ENCODE measurements at places on chromosomes 2 and 18.

- DNase-seq: no peak
These were observed 453 bp downstream of the CABLES1 start for GRCh38 chr18:23135550-23136325.

GRCh38 chr2:148255929-148256328 lies 235.0 kb downstream of the MBD5 start:
- no peak for DNase-seq

GRCh38 chr2:206462240-206462854 lies 19.0 kb downstream of the ADAM23 start:
- DNase-seq: no peak

- no peak for DNase-seq
These were observed 65.4 kb downstream of the PID1 start for GRCh38 chr2:229205704-229206103.

- DNase-seq: no peak
These were observed 502 bp downstream of the TUBB6 start for GRCh38 chr18:12308386-12309100.

DNA sequence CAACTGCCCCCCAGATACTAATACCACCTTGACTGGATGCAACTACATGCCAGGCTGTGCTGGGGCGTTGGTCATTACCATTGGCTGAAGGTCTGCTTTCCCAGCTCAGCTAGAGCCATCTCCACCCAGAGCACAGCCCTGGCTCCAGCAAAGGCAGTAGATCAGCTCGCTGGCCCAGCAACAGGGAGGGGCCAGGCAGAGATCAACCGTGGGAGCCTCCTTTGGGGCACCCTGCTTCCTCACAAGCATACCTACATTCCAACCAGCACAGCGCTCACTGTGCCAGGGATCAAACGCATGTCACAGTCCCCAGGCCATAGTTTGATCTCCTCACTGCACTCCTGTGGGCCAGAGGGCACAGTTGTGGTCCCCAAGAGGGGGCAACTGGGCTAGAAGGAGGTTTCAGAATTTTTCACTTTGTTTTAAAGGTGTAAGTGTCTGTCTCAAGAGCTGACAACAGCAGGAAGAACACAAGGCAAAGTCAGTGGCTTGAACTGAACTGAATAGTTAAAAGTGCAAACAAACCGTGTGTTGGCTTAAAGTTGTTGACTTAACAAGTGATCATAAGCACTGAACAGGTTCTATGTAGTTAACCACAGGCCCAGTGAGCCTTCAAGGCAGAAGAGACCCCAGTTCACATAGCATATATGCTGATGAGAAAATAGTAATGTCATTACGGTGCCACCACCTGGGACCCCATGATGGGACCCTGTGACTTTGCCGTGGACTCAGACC lies 70.1 kb upstream of the BZW1 start:
- DNase-seq: no peak

DNA sequence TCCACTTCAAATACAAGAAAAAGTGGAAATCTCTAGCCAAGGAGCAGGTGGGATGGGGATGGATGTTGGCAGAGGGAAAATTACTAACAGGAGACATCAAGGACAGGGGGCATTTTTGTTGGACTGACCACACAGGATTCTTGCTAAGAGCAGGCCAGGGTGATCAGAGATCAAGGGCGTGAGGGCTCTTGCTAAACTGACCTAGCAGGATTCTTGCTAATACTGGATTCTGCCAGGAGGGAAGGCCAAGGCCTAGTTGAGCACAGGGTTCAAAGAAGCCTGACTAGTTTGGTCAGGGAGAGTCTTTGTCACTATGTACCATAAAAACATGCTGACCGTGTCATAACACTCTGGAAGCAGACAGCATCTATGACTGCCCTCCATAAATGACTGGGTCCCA lies 442.7 kb downstream of the PID1 start:
- DNase-seq: no peak

GRCh38 chr2:59296279-59296678 lies 1055.2 kb upstream of the FANCL start:
- DNase-seq: no peak

DNA sequence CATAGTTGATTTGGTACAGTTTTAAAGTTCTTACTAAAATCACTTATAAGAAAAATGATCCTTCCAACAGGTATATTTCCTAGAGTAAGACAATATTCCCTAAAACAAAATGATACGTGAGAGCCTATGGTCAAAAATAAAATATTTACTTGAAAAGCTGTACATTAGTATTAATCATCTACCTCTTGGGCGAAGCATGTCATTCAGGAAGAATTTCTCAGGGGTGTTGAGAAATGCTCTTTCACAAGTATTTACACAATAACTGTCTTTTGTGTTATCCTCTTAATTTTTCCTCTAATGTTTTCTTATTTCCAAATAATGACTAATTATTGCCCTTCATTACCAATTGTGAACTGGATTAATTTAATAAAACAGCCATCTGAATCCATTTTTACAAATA lies 466.3 kb downstream of the SATB2 start:
- no peak for DNase-seq

- no peak for DNase-seq
These were observed 97.1 kb downstream of the TEX51 start for GRCh38 chr2:126995621-126996377.

DNA sequence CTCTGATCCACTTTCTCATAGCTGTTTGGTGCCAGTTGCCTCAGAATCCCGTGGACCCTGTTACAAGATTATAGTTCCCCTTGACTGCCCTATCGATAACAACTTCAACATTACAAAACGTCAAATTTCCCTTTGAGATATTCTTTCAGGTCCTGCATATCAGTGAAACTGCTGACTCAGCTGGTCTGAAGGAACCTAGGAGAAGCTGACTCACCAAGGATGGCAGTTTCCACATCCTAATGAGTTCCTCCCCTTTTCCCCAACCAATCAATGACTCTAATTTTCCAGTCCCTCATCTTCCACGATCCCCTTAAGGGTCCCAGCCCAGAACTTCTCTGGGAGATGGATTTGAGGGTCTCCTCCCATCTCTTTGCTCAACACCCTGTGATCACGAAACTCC lies 27.6 kb upstream of the GNAL start:
- no peak for DNase-seq

DNA sequence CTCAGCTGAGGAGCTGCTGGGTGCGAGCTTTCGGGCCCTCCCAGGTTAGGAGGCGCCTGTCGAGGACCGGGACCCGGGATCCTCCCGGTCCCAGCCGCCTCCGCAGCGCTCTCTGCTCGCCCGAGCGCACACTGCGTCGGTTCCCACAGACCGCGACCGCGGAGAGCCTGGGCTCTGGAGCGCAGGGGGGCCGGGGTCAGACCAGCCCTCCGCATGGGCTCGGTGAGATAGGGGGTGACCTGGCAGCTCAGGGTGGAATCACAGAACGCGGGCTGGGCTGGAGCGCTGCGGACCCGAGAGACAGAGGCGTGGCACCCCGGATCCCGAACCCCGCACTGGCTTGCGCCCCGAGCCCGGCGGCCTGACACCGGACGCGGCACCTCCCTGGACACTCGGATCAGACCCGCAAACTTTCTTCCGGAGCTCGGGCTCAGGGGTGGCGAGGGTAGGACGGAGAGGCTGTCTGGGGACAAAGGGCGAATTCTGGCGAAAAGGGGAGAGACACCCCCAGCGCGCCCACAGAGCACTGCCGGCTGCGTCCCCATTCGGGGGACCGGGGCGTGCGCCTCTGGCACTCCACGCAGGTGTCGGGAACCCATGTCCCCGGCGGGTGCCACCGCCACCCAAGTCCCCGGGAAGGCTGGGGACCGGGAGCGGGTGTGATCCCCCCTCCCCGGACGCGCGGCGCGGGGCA lies 612 bp downstream of the DIPK1C start:
- no peak for DNase-seq

DNA sequence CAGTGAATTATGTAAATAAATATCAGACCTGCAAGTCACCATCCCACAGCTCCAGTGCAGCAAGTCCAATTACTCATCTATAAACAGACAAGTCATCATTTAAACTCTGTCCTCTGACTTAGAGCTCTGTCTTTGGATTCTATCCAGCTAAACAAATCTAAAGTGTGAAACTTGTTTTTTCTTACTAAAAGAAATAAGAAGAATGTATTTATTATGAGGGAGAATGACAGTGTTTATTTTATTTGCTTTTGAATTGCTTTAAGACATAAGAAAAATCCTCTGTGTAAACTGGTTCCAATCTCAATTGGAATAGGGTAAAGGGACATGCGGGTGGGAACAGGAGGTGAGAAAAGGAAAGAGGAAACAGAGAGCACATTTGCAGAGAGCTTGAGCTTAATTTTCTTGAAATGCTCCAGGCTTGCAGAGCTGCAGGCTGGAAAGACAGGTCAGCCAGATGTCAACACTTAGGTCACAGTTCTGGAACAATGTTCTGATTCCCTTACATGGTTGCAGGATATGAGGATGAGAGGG lies 355.8 kb downstream of the MEIS1 start:
- no peak for DNase-seq

- DNase-seq: no peak
These were observed 13.6 kb downstream of the FRZB start for GRCh38 chr2:182852801-182853200.

DNA sequence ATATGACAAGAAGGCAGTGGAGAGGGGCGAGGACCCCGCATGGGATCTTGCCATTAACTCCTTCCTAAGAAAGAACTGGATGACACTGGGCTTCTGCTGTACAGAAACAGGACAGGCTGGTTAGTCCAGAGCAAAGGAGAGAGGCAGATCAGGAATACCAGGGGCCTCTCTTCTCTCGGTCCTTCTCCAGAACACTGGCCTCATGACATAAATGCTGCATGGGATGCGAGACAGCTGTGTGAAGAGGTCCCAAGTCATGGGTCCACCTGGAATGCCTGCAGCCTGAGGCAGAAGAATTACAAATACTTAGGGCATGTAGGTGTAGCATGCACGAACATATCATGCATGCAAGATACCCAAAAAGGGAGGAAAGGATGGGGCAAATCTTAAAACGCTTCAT lies 9.1 kb downstream of the MBOAT2 start:
- DNase-seq: no peak

GRCh38 chr2:17749753-17750438 lies 3.7 kb downstream of the SMC6 start:
- no peak for DNase-seq

- DNase-seq: no peak
These were observed 128.6 kb downstream of the LRATD1 start for GRCh38 chr2:14761118-14761517.

- DNase-seq: no peak
These were observed 1.1 kb downstream of the CYBRD1 start for GRCh38 chr2:171523088-171524017.

DNA sequence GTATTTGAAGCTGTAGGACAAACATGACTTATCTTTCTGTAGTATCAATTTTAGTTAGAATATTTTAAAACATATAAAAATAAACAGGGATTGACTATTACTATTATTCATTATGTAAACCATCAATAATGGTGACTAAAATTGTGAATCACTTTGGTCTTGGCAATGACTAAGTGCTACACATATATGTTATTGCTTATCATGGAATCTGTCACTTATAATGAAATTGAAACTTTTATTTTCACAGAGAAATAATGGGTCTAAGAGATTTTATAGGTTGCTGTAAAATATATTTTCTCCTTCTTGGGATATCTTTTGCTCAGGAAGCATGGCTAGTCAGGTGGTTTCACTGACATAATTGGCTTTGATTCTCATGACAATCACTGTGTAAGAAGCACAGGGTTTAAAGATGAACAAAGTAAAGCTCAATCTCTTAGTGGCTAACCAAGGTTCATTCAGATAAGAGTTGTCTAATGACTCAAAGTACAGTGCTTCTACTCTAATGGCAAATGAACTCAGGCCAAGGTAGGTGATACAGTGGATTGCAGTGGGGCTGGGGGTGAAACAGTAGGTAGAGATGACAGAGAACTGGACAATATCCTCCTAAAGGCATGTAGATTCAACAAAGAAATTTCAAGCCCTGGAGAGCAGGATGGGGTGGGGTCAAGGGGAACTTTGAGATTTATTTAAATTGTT lies 98.6 kb upstream of the FANCL start:
- no peak for DNase-seq

DNA sequence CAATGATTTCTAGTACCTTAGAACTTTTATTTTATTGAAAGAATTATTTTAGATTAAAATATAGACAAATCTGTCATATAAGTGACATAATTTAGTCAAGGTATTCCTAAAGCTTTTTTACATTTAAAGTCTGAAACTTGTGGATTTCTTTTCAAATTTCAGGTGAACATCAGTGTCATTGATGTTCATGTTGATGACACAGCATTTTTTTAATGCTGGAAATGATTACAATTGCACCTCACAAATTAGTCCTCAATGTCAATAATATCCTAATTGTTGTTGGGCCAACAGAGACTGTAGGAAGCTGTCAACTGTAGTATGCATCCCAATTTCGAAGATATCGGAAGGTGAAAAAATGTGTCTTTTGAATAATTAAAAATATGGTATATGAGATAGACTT lies 214.4 kb upstream of the ARL4C start:
- DNase-seq: no peak

DNA sequence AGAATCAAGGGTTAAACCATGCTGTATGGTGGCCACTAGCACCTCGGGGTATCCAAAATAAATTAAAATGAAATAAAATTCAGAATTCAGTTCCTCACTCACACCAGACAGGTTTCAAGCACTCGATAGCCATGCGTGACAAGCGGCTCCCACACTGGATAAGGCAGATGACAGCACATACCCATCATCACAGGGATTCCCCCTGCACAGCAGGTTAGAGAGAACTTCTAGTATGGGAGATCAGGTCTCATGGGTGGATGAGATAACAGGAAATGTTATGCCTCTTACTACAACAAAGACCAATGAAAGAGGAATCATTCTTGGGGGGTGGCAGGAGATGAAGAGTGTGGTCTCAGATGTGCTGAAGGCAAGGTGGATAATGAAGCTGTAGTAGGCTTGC lies 121.9 kb upstream of the ACAA2 start:
- DNase-seq: no peak
